ENCODE measurements at places on chromosomes 6 and 20.

GRCh38 chr6:14770040-14770439 is 475.8 kb upstream of the JARID2 start:
- DNase-seq = no peak

GRCh38 chr20:55540486-55540885 is 464.8 kb downstream of the CBLN4 start:
- DNase-seq = no peak

GRCh38 chr6:24950218-24950941 is 14.6 kb upstream of the RIPOR2 start:
- no peak for DNase-seq

GRCh38 chr6:1858196-1858595 is 248.5 kb downstream of the FOXC1 start:
- DNase-seq = no peak

- no peak for DNase-seq
Measured at GRCh38 chr20:13002251-13002650, 6.5 kb upstream of the SPTLC3 start.

DNA sequence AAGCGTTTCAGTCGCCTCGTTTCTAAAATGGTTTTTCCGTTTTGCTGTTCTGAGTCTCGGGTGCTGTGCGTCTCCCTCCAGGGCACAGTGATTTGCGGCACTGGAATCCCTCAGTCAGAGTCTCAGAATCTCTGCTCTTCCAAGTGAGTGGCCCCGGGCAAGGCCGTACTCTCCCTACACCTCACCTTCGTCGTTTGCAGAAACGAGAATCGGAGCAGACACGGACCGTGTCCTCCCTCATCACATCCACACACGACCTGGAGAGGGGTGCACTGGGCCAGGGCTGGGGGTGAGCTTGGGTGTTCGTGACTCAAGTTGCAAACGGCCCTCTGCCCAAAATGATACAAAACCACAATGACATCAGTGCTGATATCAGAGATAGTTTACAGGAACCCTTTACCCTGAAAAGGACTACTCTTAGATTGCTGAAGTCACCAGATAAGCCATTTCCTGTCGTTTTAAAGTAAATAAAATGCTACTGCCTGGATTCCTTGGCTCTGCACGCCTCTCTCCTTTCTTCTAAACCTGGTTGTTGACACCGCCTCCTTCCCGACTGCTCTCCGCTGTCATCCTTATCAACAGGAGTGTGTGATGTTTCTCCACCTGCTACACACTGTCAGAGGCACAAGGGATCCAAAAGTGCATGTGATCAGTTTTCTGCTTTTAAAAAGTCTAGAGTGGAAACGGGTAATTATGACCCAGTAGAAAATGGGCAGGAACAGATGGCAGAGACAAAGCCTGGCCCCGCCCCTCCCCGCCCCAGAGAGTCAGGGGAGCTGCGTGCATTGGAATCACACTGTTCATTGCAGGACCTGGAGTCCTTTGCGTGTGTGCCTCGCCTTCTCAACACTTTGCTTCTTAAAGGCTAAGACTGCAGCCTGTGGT is 38.4 kb downstream of the KIF25 start:
- peak; percentile 76 for DNase-seq

DNA sequence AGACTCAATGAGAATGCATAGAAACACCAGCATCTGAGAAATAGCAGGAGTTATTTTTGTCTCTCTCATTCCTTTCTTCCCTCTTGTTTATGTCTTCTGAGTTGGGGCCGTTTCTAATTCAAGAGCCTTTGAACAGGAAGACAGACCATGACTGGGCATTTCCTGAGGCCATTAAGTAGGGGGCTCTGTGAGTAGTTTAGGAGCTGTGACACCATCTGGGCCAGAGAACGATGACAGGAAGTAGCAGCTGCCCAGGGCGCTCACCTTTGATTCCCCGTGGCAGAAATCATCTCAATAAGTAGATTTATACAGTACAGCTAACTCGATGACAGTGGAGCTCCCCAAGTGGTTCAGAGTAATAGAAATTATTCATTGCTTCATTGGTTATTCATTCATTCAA is 298.4 kb upstream of the PLN start:
- DNase-seq = no peak

GRCh38 chr6:164275773-164276172 is 861.3 kb downstream of the QKI start:
- DNase-seq = no peak

DNA sequence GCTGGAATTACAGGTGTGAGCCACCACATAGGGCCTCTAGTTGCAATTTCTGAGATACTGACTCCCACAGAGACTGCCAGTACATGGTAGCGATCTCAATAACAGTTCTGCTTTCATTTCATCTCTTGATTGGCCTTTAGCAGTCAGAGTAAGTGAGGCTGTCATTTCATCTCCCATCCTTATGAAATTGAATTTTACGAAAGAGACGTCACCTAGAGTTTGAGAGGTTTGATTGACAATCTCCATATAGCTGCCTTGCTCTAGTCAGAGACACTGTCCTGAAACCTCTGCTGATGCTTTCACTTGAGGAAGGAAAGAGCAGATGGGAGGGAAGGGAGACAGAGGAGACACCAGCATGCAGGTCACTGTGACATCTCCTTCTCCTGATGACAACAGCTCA is 466.1 kb downstream of the NKAIN2 start:
- DNase-seq = no peak

GRCh38 chr6:28258877-28259777 is at the start of gene NKAPL:
Gene NKAPL (plus strand): TSS chr6:28259297. CDS start chr6:28259372, 75 bp downstream.
- no peak for DNase-seq

GRCh38 chr6:76681781-76682180 is 609.3 kb upstream of the IMPG1 start:
- no peak for DNase-seq

DNA sequence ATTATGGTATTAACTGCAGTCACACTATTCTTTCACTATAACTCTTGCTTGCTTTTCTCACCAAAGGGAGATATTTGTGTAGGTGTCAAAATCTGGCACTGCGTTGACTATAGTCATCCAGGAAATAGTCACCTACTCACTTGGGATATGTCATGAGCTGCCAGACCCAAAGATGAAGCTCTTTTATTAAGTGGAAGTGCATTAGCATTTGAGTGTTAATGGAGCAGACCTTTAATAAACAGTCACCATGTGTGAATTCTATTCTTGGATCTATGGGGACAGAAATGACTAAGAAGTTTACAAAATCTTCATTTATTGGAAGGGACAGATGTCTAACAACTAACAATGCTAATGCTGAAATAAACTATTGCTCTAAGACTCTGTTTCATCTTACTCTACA is 130.1 kb upstream of the NEDD9 start:
- no peak for DNase-seq

DNA sequence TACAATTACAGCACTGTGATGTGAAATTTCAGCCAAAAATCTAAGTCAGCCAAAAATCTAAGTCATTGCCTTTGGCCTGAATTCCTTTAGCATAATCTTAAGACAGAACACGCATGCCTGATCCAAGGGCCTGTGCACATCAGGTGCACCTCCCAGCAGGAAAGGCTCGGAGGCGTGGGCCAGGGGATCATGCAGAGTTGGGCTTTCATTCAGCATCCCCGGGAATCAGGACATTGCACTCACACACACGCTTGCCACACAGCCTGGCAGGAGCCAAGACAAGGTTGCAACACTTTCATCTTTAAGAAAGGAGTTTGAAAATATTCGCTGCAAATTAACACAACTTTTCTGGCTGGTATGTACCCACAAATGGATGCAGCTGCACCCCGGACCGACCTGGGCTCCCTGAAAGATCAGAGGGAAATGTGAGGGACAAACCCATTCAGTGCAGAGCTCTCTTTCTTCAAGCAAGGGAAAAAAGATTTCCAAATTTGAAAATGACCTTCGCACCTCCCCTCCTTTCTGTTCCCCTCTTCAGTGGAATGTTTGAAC is 48.8 kb downstream of the ERMARD start:
- no peak for DNase-seq

- no peak for DNase-seq
Measured at GRCh38 chr6:36605560-36606391, 11.6 kb downstream of the SRSF3 start.

GRCh38 chr20:34904202-34904621 is 27.8 kb downstream of the ACSS2 start:
- DNase-seq = no peak

GRCh38 chr6:17233531-17233930 is 47.6 kb upstream of the RBM24 start:
- DNase-seq = no peak

DNA sequence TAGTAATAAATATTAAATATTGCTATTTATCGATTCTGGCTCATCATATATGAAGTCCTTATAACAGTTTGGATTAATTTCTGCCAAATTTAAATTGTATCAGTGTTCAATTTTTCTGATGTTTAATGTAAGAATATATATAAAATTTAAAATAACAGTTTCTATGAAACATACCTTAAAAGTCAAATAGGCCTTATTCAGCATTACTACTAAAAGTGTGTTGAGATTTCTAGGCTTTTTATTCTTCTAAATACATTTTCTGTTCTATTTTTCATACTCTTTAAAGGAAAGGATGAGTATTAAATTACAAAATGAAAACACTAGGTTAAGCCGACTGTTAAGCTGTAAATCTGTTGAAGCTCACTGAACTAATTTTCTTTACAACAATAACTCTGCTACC is 13.6 kb downstream of the PERP start:
- no peak for DNase-seq

GRCh38 chr6:33273129-33273923 is 1.5 kb downstream of the RPS18 start:
- no peak for DNase-seq

GRCh38 chr6:160141001-160141726 is 19.5 kb downstream of the SLC22A1 start:
- DNase-seq = no peak

- DNase-seq = no peak
Measured at GRCh38 chr20:5309971-5310370, 6.8 kb downstream of the PROKR2 start.

GRCh38 chr6:73713426-73714147 is 17.6 kb downstream of the CD109 start:
- peak; percentile 95 for DNase-seq

DNA sequence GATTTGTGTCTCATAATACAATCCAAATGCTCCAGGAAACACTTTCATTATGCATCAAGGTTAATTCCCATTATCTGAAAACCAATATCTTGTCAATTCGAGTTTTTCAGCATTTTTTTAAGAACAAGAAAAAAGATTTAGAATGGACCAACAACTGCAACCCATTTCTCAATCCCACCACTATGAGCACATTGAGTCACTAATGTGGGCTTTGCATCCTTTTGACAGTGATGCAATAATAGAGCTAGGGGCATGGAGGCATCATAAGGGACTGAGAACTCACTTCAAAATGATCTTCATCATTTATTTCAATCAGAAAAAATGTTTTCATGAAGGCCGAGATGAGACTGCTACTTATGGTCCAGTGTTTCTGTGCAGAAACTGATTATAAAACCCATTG is 74.8 kb upstream of the DEFB112 start:
- no peak for DNase-seq

DNA sequence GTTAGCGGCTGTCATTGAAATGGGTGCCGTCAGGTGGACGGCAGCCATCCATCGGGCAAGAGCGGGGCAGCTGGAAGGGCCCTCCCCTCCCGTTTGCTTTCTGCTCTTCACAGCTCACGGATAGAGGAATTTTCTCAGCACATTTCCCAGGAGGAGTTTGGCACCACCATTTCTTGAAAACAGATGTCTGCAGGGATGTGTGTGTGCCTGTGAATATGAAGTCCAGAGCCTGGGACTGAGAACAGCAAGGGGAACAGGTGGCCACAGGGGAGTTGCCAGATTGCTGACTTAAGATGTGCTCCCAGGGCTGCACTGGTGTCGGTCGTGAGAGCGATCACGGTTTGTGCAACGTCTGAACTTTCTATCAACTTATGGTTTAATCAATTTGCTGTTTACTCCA is 22.1 kb upstream of the ECI2 start:
- DNase-seq = no peak

DNA sequence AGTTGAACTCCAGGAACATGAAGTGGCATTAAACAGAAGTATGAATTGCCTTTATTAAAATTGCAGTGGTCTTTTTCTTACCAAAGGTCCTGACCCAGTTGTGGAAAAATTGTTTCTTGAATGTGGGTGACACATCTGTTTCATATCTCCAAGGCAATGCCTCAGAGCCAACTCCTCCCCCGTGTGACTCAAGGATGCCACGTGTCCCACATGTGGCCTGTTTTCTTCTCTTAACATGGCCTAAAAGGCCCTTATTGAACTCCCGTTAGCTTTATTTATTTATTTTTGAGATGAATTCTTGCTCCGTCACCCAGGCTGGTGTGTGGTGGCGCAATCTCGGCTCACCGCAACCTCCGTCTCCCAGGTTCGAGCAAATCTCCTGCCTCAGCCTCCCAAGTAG is 128.4 kb upstream of the ESR1 start:
- DNase-seq = no peak

DNA sequence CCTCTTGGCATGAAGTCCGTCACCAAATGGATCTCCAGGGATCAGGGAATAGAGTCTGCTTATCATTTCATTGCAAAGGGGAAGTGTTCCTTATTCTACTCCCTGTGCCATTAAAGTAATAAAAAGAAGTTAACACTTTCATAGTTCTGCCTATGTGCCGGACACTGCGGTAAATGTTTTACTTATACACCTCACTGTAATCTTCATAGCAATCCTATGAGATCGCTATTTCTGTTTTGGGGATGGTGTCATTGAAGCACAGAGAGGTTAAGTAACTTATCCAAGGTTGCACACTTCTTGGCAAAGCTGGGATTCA is 177.7 kb downstream of the TSHZ2 start:
- no peak for DNase-seq

GRCh38 chr6:138610816-138611215 is 111.5 kb upstream of the NHSL1 start:
- DNase-seq = no peak

DNA sequence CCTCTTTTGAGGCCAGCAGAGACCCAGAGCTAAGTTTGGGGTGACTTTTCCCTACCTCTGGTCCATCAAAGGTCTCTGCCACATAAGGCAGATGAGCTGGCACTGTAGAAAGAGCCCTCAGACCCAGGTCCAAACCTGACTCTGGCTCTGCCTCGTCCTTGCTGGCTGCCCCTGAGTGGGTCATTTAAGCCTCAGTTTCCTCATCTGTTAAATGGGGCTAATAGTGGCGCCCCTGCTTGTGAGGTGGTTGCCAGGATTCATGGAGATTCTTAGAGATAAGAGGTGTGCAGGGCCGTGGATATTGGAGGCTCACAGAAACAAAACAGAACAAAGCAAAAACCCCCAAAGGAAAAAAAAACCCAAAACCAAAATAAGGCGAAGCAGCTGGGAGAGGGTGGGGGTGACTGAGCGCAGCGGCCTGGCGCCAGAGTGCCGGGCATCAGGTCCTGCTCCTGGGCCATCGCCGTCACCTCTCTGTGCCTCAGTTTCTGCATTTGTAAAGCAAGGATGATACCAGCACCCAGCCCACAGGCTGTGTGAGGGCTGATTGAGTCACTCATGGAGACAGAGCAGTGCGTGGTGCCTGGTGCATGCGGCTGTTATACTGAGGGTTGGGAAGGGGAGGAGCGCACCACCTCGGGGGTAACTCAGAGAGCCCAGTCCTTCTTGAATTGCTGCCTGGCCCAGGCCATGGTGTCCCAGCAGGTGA is 133.8 kb upstream of the PTPN1 start:
- DNase-seq = no peak
